ENCODE measurements at places on chromosomes 13 and 19.

DNA sequence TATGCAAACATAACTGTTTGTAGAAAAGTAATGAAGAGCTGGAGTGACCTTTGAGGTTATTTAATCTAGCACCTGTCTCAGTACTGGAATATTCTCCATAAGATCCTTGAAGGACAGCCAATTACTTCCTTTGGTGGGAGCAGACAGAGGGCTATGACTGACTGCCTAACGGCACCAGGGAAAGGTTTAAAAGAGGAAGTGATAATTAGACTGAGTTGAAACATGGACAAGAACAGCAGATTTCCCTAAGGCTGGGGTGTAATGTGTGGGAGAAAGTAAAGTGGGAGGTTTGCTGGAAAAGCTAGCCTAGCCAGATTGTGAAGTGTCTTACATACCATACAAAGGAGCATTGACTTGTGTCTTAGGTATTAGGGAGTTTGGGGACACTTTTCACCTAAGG is 191.3 kb upstream of the PCDH9 start:
- no peak for DNase-seq

GRCh38 chr19:30349131-30349730 is 23.0 kb upstream of the ZNF536 start:
- DNase-seq: no peak

DNA sequence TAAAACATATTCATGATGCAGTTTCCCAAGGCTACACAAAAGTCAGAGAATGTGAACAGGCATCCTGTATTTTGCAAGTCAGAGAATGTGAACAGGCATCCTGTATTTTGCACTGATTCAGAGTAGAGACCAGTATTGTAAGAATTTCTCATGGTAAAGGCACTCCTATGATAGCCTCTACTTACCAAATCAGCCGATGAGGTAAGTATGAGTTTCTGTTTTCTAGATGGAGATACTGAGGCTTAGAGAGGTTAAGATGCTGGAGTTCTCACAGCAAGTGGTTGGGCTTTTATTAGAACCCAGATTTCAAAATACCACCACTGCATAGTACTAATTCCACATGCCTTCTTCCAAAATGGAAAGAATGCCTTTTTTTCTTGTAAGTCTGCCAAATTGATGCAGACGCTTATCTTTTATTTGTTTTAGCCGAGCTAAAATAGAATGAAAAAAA is 12.3 kb downstream of the TPT1 start:
- no peak for DNase-seq

- no peak for DNase-seq
Measured at GRCh38 chr19:29320618-29321017, 107.7 kb upstream of the UQCRFS1 start.

DNA sequence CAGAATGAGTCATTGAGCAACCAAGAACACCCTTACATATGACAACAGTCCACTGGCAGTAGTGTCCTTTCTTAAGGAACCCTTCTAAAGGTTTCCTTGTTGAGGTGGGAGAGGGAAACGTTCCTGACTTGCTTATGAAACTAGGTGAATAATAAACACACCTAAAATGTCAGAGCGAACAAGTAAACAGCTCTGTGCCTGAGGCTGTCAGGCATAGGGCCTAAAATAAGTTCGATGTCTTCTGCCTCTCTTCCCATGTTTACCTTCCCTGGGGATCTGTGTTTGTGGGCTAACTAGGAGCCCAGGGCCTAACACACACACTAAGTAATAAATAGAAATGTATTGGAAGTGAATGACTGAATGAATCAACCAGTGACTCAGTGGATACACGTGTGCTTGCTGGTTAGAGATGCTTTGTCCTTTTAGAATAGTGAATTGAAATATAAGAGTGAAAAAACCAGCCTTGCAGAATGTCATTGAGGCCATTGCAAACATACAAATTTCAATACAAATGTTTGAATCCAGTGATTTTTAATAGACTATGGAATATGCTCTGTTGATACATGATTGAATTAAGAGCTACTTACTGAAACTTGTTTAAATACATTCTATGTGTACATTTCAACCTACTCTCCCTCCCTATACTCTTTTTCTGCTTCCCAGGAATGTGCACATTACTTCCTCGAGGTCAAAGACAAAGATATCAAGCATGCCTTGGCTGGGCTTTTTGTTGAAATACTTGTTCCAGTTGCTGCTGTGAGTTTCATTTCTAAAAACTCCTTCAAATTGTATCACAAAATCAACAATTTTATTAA is 102.9 kb downstream of the FRY start:
- peak; percentile 20 for DNase-seq

- no peak for DNase-seq
Measured at GRCh38 chr13:78876915-78877549, 218.1 kb upstream of the OBI1 start.

DNA sequence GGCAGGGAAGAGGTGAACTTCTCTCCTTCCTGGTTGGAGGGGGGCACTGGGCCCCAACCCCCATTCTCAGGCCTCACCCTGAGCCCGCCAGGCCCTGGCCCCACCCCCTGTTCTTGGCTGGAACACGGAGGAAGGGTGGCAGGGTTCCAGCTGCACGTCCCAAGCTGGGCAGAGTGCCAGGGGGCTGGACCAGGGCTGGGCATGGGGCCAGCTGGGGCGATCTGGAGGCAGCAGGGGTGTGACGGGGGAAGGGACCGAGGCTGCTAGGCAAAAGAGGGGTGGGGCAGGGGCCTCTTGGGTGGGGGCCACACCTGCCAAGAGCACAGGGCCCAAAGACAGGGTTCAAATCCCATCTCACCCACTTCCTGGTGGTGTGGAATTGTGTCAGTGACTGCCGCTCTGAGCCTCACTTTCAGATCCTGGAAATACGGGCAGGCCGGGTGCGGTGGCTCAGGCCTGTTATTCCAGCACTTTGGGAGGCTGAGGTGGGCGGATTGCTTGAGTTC is 2.2 kb downstream of the HIF3A start:
- no peak for DNase-seq

GRCh38 chr19:56341948-56342347 is 27.3 kb upstream of the ZSCAN5A start:
- no peak for DNase-seq

GRCh38 chr19:50826492-50827240 is 3.1 kb upstream of the KLK1 start:
- DNase-seq: no peak

GRCh38 chr13:37914781-37915391 is 45.3 kb upstream of the TRPC4 start:
- DNase-seq: peak; percentile 20

DNA sequence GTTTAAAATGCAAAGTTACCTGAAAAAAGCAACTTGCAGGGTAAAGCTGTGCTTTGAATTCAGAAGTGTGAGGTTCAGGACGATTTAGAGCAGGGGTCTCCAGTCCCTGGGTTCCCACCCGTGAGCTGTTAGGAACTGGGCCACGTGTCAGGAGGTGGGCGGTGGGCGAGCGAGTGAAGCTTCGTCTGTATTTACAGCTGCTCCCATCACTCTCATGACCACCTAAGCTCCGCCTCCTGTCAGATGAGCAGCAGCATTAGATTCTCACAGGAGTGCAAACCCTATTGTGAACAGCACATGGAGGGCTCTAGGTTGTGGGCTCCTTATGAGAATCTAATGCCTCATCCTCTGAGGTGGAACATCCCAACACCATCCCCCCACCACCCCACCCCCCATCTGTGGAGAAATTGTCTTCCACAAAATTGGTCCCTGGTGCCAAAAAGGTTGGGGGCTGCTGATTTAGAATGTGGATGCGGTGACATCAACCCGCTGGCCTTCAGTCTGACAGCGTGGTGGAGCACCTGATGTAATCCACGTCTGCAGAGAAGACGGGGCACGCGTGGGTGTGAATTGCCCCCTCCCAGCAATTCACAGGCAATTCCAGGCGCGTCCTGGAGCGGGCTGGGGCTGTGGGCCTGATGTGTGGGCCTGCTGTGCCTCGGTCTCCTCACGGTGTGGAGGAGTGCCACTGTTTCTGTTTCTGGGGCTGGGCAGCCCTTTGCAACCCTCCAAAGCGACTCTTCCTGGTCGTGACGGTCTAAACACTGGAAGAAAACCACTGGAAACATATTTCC is 214.0 kb upstream of the SOX1 start:
- no peak for DNase-seq

- no peak for DNase-seq
Measured at GRCh38 chr13:24192057-24192810, 31.7 kb downstream of the SPATA13 start.

DNA sequence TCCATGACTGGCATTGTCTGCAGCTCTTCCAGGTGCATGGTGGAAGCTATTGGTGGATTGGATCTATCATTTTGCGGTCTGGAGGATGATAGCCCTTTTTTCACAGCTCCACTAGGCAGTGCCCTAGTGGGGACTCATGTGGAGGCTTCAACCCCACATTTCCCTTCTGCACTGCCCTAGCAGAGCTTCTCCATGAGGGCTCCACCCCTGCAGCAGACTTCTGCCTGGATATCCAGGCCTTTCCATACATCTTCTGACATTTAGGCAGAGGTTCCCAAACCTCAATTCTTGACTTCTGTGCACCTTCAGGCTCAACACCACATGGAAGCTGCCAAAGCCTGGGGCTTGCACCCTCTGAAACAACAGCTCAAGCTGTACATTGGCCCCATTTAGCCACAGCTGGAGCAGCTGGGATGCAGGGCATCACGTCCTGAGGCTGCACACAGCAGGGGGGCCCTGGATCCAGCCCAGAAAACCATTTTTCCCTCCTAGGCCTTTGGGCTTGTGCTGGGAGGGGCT is 800.2 kb upstream of the MIR17HG start:
- no peak for DNase-seq

GRCh38 chr19:20359933-20360720 is 193.1 kb downstream of the ZNF486 start:
- DNase-seq: no peak

GRCh38 chr19:45124021-45124420 is 31.0 kb downstream of the PPP1R37 start:
- no peak for DNase-seq

GRCh38 chr19:1360126-1360817 is 23.4 kb upstream of the NDUFS7 start:
- DNase-seq: no peak

- DNase-seq: no peak
Measured at GRCh38 chr13:94595001-94595949, 677 bp downstream of the TGDS start.

DNA sequence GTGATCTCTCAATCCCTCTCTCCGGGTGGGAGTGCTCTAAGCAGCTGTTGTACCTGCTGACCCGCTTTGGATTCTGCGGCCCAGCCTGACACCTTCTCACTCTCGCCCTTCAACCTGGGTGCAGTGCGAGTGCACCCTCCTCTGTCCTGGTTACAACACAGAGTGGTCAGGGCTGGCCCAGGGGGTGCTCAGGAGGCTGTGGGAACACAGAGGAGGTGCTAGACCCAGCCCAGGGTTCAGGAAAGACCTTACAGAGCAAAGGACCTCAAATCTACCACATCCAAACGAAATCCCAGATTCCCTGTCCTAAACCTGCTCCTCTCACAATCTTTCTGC is 23.7 kb downstream of the ZNF175 start:
- no peak for DNase-seq

DNA sequence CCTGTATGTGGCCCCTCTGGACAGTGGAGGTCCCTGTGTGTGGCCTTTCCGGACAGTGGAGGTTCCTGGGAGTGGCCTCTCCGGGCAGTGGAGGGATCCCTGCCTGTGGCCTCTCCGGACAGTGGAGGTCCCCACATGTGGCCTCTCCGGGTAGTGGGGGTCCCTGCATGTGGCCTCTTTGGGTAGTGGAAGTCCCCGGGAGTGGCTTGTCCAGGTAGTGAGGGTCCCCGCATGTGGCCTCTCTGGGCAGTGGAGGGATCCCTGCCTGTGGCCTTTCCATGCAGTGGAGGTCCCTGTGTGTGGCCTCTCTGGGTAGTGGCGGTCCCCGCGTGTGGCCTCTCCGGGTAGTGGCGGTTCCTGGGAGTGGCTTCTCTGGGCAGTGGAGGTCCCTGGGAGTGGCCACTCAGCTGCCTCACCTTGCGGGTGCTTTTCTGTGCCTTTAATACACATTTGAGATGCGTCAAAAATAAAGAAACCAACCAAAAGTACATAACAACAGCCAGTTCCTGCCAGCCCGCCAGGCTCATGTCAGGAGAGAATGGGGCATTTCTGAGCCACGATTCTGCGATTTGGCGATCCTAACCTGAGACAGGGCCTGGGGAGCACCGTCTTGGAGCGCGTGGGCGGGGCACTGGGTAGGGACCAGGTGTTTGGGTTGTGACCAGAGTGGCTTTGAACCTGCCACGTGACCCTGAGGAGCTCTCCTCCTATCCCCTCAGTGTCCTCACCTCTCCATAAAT is 194.7 kb downstream of the ZNF536 start:
- DNase-seq: no peak

DNA sequence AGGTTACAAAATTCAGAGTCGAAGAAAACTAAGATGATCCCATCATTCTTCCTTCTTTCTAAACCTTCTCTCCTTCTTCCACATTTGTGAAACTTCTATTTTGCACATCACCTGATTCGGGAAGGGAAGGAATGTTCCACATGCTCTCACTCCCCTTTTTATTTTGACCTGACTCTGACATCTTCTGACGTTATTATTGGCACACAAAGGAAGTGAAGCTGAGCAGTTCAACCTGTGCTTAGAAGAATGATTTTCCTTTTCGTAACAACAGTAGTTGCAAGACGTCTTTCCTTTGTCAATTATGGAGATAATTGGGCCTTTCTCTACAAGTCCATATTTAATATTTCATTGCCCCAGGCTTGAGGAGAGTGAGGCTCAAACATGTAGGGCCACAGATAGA is 18.0 kb downstream of the FAM124A start:
- DNase-seq: no peak

DNA sequence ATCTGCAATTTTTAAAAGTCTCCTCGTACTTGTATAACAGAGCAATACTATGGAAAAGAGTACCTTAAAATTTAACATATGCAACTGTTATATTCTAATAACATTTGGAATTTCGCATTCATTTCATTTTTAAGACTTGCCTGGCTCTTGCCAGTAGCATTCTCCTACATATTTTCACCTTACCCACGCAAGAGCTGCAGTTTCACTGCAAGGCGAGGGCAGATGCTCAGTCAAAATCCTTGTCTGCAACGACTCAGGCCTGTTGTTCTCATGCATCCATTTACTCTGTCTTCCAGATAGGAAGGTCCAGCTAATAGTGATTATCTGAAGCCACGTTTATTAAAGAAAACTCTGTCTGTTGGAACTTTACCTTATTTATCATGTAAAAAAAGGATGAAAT is 227.0 kb upstream of the RFC3 start:
- DNase-seq: no peak

GRCh38 chr19:14449321-14449720 is 16.2 kb downstream of the PKN1 start:
- DNase-seq: peak; percentile 26

DNA sequence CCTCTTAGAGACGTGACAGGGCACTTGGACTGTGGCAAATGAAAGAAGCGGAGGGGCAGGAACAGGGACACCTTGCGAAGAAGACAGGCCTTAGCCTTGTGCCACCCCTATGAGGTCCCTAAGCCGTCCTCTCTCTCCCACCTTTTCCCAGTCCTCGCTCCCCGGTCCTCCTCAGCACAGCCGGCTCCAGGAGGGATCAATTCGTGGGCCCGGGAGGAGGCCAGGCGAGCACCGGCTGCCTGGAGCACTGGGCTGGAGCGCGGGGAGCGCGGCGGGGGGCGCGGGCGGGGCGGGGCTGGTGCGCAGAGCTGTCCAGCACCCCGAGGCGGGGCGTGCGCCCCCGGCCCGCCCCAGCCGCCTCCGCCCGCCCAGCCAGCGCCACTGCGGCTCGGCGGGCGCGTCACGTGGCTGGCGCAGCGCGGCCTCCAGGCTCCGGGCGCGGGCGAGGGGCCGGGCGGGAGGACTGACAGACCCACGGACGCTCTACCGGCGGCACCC is at the start of gene LRP3:
LRP3 (plus strand) TSS at position 466 of the 498 bp plus-strand sequence. CDS start 456 bp downstream, outside the sequence.
- DNase-seq: no peak

All from epithelial cell of prostate (primary cell).